Activated T-cell treated with anti-CD3 and anti-CD28 coated beads, Interleukin-2, amount 50 U/mL, for 48 hours (primary cell): ENCODE measurements at places on chromosomes 11 and 22.
A peak's percentile ranks its signal among the peaks of the same experiment; 100 is the strongest.

DNA sequence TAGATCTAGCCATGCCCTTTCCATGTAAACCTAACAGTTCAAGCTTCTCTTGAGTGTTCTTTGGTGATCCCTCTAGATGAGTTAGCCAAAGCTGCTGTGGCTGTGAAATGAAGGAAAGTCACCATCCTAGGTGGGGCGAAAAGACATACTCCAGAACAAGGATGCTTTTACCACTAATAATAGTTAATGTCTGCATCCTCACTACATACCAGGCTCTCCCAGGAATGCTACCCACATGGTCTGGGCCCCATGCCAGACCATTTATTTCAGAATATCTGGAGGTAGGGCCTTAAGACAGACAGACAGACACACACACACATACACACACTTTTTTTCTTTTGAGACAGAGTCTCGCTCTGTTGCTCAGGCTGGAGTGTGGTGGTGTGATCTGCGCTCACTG, 14.7 kb downstream of the ABTB2 start:
- no peak for DNase-seq

- no peak for DNase-seq
These were observed 63.1 kb downstream of the PRSS23 start for GRCh38 chr11:86863476-86863875.

DNA sequence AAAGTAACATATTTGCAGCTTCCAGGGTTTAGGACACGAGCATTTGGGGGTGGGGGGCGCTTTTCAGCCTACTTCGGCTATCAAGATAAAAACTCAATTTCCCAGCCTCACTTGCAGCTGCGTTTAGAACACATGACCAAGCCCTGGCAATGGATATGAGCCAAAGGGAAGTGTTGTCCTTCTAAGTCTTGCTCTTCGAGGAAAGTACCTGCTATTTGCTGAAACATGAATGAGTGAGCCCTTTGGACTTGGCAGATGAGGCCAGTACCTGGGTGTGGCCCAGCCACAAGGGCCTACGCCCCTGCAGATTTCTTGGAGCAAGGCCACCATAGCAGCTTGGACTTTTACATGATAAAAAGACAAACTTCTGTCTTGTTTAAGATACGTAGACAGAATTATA, 60.2 kb upstream of the SORL1 start:
- DNase-seq: no peak

GRCh38 chr11:13119941-13120520, 110.9 kb downstream of the RASSF10 start:
- no peak for DNase-seq

- DNase-seq: no peak
These were observed 19.3 kb upstream of the CCDC188 start for GRCh38 chr22:20170170-20170569.

DNA sequence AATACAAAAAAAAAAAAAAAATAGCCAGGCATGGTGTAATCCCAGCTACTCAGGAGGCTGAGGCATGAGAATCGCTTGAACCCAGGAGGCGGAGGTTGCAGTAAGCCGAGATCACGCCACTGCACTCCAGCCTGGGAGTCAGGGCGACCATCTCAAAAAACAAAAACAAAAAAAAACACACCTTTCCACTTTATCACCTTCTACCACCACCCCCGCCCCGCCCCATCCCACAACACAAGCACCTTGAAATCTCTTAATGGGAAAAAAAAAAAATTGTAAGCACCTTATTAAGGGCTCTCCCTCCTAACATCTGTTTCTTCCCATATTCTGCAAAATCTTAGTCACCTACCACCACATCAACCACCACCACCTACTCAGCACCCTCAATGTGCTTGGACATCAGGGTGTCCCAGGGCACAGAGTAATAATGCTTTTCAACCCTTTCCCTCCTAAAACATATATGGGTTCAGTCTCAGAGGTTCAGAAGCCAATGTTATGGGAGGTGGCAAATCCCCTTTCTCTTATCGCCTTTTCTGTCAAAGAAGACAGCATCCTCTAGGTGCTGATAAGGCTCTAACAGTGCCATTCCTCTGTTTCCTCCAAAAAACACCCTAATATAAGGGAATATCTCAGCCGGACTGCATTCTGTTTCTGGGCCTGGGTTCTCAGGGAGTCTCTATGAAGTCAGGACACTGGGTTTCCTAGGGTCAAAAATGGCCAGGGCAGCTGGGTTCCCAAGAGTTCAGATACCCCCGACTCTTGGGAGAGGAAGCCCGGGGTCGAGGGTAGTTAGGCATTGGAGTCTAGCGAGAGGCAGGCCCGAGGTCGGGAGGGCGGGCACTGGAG, 718 bp downstream of the INTS5 start:
- DNase-seq: no peak

DNA sequence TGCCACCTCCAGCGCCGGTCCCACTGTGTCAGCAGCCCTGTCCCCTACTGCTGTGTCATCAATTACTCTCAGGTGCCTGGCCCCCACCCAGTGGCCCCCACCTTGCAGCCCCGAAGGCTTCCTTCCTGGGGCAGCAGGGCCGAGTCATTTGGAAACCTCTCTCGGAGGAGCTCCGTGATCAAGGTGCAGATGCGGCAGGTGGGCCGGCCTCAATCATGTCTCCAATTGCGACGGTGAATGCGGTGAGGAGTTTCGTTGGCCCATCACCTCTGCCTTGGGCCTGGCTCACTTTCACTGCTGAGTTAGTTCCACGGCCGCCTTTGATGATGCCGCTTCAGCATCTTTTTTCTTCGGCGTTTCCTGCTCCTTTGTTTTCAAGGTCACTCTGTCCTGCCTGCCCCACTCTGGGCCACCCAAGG, 11.3 kb upstream of the CXCR5 start:
- DNase-seq: peak; percentile 72

- no peak for DNase-seq
These were observed 24.7 kb downstream of the CHEK1 start for GRCh38 chr11:125649465-125650166.
